ENCODE measurements at places on chromosomes 7 and 10.
A peak's percentile ranks its signal among the peaks of the same experiment; 100 is the strongest.

DNA sequence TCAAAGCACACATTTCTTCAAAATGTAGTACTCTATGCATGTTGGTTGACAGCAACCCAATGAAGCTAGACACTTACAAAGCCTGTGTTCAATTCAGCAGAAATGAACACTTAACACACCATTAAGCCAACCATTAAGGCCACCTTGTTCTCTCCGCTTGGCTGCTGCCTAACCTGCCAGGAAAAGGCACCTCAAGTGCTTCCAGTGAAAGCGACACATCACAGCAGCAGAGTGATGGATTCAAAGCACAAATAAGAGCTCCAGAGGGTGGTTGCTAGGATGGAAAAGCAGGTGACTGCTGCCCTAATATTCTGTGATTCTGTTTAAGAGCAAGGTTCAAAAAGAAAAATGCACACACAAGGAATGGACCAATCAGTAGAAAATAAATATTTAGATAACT lies 81.5 kb upstream of the GNAI1 start:
- peak; percentile 84 for DNase-seq

- DNase-seq = no peak
These were observed 959 bp upstream of the ATRNL1 start for GRCh38 chr10:115092258-115092554.

GRCh38 chr7:141906285-141906684 lies 9.9 kb upstream of the OR9A4 start:
- no peak for DNase-seq

GRCh38 chr7:102094316-102094650 lies 192.4 kb upstream of the SH2B2 start:
- no peak for DNase-seq

- peak; percentile 21 for DNase-seq
These were observed 14.0 kb upstream of the SEM1 start for GRCh38 chr7:96723622-96724021.

DNA sequence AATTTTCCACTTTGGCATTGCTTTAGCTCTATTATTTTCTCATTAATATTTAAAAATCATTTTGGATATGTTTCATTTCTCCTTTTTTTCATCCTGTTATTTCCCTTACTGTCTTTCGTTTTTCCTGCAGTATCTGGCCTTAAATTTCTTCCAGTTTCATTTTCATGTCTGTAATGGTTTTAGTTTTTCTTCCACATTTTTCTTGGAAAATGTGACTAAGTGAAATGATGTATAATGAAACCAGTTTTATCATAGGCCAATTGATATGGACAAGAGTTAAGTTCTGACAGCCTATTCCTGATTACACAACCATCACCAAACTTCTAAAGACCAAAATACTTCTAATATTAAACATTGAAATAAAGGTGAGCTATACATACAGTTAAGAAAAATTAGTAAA lies 158.5 kb downstream of the LHFPL3 start:
- DNase-seq = no peak

DNA sequence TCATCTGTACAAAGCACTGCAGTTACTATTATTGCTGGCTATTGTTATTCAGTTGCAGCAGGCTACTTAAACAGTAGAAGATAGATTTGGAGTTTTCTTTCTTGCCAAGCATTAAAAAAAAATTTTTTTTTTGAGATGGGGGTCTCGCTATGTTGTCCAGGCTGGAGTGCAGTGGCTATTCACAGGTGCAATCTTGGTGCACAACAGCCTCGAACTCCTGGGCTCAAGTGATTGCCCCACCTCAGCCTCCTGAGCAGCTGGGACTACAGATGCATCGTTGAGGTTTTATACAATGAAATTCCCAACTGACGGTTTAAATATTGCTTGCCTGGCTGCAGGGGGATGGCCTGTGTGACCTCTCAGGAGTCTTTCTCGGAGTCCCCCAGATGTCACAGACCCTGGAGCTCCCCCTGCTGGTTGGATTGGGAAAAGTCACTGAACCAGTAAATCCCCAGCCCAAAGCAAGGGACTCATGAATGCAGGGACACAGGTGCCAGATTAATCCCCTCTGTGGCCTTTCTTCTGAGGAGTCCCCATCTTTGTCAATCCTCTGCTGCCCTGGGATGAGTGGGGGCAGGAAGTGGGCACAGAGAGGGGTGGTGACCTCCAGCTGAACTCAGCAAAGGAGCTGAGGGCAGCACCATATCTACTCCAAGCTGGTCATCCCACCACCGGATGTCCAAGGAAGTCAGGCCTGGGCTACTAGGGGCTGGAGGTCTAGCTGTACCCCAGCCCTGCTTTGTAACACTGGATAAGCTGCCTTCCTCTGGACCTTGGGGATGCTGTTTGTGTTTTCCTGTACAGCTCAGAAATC lies 149.6 kb downstream of the C10orf105 start:
- DNase-seq = no peak

DNA sequence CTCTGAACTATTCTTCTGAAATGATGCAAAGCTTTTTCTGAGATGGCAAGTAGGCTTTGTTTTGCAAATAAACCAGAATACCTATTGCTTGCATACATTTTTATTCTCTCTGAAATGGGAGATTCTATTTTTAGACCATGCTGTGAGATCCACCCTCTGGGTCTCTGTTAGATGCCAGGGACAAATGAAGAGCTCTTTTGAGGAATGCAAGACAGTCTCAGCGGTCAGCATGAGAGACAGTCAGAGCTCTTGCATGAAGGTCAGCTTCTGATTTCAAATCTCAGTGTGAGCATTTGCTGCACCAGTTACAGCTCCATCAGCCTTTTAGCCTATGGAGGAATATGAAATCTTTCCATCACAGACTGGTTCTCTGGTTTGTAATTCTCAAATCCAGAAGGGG lies 429.9 kb upstream of the KLF6 start:
- DNase-seq = no peak

GRCh38 chr10:101303087-101303703 lies 50.8 kb upstream of the BTRC start:
- DNase-seq = no peak

- no peak for DNase-seq
These were observed 3.6 kb downstream of the OR6V1 start for GRCh38 chr7:143055754-143056153.

Data from NCI-H1436 treated with DMSO at 0.1 percent for 48 hours (cell line).